ENCODE measurements at places on chromosomes 1 and 21.

GRCh38 chr1:31580513-31580870 lies 4.2 kb downstream of the TINAGL1 start:
- no peak for DNase-seq

- no peak for DNase-seq
These were observed 340.0 kb downstream of the NPHP4 start for GRCh38 chr1:5651964-5652821.

GRCh38 chr1:232927830-232928505 lies 22.4 kb upstream of the NTPCR start:
- no peak for DNase-seq

- DNase-seq: no peak
These were observed 139.3 kb downstream of the LYPLAL1 start for GRCh38 chr1:219312967-219313366.

DNA sequence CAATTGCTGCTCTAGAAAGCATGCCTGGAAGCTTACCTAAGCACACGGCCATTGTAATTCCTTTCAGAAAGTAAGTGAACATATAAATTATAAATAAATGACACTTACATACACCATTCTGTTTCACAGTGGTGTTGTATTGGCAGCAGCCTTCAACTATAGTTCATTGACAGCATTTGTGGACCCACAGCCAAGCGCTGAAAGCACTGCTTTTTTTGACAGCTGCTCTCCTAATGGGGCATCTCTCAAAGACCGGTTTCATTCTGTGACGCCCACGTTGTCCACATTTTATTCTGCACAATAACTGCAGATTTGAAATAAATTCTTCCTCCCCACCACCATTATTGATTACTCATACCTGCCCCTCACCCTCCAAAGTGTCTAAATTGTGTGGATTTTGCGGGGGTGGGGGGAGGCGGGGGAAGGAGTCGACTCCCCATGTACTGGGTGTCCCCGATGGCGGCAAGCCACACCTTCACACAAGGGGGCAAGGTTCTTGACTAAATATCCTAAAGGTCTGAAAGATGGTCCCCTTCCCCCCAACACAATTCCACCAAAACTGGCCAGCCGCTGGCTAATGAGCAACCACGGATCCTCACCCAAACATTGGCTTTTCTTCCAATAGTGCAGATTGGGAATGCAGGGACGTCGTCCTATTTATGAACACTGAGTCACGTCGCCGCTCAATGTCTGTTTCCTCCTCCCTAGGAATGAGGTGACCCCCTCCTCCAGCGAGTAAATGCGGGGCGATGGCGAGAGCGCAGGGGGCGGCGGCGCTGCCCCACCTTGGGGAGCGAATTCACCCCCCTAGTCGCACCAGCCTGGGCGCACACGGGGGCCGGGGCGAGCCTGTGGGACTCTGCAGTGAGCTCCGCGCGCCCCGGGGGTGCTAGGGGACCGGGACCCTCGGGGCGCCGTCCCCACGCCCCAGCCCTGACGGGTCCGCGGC lies 960 bp downstream of the RCAN1 start:
- DNase-seq: peak; percentile 24

DNA sequence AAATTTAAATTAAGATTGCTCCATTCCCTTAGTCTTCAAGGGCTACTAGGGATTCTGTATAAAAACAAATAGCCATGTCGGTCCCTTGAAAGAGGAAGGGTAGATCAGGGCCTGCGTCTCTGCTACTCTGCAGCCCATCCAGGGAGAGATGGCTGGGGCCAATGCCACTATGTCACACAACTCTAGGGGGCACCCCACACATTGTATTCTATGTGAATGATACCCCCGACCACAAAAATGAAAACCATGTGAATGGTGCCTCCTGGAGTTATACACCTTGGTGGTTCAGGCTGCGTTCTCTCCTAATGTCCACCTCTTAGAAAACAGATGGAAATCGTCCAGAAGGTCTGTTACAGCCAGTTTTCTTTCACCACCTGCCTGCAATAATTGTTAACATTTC lies 18.0 kb downstream of the PIK3C2B start:
- DNase-seq: no peak

GRCh38 chr1:227911376-227911775 lies 36.4 kb downstream of the WNT9A start:
- DNase-seq: no peak

- DNase-seq: no peak
These were observed 21.3 kb downstream of the TOR1AIP2 start for GRCh38 chr1:179856296-179856695.

DNA sequence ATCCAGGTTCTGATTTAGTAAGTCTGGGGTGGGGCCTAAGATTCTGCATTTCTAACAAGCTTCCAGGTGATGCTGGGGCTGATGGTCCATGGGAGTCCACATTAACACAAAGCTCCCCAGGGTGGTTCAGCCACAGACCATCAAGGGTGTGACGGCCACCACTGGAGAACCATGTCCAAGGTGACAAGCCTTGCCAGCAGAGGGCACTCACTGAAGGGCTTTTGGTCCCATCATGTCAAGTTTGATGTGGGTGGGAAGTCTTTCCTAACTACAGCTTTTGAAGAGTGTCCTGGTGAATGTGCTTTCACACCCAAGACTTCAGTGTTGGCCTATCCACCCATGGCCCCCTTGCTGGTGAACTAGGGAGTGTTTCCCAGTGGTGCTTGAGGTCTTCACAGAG lies 67.1 kb downstream of the UBE2T start:
- DNase-seq: peak; percentile 63

GRCh38 chr1:167135281-167135840 lies 41.5 kb downstream of the STYXL2 start:
- no peak for DNase-seq

Data from stimulated activated CD4-positive, alpha-beta T cell treated with anti-CD3 and anti-CD28 coated beads, Interleukin-15, amount 100 ng/mL, for 24 hours (primary cell).